Left lung (tissue), 14 donors: ENCODE measurements at places on chromosomes 2 and 18. TPM values are rescaled to one million over a fixed set of nuclear protein-coding genes. Genes with fewer than 3 reads are reported as not detected.

Gene DTNA
- polyA plus RNA-seq, result 9.5 TPM

Gene RAB27B
- 8.8 TPM for polyA plus RNA-seq

Gene HTR2B
- polyA plus RNA-seq, result 0.46 TPM

Gene L3MBTL4
- polyA plus RNA-seq, result 7.2 TPM

Gene AOX1
- 10.9 TPM for polyA plus RNA-seq

Gene LOXHD1
- polyA plus RNA-seq, result 2.0 TPM

Gene PAX8
- 12.4 TPM for polyA plus RNA-seq

Gene TOGARAM2
- polyA plus RNA-seq, result 5.5 TPM

Gene ZC3H8
- 22.8 TPM for polyA plus RNA-seq

Gene ARHGAP28
- polyA plus RNA-seq, result 215 TPM

Gene ARID5A
- 6.6 TPM for polyA plus RNA-seq

Gene GPR45
- polyA plus RNA-seq, result not detected

Gene PLCD4
- polyA plus RNA-seq, result 10.9 TPM

Gene ARMC9
- polyA plus RNA-seq, result 14.5 TPM

Gene CXCR1
- polyA plus RNA-seq, result 0.18 TPM
